Esophagus mucosa (tissue), 1 donor: ENCODE measurements at places on chromosomes 12 and 14.

GRCh38 chr14:60184146-60184904, 19.1 kb upstream of the DHRS7 start:
- ATAC-seq: peak; percentile 48

DNA sequence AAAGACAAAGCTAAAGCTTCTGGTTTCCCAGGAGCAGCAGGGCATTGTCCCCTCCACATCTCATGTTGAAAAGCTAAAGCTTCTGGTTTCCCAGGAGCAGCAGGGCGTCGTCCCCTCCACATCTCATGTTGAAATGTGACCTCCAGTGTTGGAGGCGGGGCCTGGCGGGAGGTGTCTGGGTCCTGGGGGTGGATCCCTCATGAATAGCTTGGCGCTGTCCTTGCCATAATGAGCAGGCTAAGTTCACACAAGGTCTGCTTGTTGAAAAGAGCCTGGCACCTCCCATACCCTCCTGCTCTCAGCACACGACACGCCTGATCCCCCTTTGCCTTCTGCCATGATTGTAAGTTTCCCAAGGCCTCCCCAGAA, 123.7 kb downstream of the PIWIL1 start:
- ATAC-seq: no peak

DNA sequence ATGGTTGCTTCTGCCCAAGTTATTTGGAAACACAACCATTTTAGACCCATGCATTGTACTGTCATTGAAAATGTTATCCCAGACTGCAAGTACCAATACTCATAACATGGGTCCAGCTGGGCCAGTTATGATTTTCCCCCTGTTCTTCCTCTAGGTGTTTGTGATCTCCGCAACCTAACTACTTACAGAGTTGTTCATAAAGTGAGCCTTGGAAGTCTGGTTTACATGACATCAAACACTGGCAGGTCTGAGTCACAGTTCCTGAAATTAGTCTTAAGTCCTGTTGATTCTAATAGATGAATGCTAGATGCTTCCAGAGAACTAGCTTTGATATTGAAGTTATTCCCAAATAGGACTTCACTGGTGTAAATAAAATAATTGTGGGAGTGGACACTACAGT, 487.0 kb downstream of the MED13L start:
- ATAC-seq: no peak

DNA sequence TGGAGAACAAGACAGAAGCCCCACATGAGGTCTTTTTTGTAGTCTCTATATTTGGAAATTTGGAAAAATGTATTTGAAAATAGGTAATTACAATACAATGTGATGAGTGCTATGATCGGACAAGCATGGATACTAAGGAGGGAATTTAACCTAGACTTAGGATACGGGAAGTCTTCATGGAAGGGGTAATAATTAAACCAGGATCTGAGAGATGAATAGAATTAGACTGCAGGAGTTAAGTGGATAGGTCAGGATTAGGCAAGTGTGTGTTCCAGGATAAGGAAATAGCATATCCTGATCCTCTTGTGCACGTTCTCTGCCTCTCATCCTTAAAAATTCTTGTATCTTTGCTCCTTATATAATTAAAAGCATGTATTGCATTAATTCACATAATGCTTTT, 223.3 kb upstream of the PRICKLE1 start:
- ATAC-seq: no peak

- ATAC-seq: peak; percentile 85
These were observed 679 bp downstream of the BDKRB2 start for GRCh38 chr14:96205059-96205977.
